ENCODE measurements at places on chromosomes 3 and 15. TPM values are rescaled to one million over a fixed set of nuclear protein-coding genes. Genes with fewer than 3 reads are reported as not detected.

DNA sequence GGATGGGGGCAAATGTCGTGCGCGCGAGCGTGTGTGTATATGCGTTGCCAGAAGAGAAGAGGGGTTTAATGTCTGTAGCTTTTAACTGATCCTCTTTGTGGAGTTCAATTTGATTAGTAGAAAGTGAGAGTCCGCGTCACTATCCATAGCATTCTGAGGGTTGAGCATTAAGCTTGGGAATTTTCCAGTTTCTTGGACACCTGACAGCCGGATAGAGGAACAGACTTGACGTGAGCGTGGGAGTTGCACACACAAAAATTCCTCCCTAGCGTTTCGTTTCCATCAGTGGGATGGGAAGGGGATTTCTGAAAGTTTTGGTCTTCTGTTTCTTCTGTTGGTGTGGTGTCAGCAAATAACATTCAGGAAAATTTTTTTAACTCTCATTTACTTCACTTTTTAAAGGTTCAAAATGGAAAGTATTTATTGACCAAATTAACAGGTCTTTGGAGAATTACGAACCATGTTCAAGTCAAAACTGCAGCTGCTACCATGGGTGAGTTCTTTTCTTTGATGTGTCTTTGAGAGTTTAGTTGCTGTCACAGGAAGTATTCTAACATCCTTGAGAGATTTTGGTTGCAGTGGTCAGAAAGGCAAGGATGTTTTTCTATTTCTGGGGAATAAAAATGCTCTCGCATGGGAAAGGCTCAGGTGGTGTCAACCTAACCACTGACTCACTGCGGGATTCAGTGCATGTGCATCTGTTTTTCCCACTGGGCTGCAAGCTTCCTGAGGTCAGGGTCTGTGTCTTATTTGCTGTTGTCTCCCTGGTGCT is 841 bp downstream of the POGLUT1 start:
- DNase-seq: peak; percentile 36

Gene TASOR
- 78.5 TPM for total RNA-seq

DNA sequence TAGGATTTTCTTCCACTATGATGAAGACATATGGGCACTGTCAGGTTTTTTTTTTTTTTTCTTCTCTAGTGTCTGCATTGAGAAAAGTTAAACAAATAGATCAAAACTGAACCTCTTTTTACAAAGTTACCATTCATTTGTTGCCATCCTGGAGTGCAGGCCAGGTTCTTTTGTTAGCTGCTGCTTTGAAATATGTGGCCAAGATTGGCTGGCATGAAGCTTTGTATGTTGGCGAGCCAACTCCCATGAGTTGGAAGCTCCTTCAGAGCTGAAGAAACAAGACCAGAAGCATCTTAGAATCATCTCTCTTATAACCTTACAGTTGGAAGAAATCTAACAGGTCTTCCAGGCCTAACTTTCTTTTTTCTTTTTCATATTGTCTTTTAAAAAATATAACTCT is 346.5 kb downstream of the THSD4 start:
- no peak for DNase-seq

DNA sequence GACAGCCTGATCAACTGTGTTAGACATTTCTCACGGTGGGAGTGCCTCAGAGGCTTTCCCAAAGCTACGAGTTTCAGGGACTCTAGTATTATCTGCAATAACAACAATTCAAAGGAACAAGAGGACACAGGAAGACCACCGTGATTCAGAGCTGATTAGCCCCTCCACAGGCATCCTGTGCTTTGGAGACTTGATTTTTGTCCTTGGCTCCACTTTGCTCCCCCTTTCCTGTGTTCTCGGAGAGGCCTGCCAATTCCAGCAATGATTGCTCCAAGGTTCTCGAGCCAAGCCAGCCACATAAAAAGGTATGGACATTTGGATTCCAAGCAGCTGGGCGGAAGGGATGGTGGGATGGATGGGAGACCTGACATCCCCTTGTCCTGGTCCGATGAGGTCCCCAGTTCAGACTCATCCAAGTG is 14.3 kb downstream of the EHD4 start:
- DNase-seq: no peak

Gene CRTC3
- 89.1 TPM for total RNA-seq

DNA sequence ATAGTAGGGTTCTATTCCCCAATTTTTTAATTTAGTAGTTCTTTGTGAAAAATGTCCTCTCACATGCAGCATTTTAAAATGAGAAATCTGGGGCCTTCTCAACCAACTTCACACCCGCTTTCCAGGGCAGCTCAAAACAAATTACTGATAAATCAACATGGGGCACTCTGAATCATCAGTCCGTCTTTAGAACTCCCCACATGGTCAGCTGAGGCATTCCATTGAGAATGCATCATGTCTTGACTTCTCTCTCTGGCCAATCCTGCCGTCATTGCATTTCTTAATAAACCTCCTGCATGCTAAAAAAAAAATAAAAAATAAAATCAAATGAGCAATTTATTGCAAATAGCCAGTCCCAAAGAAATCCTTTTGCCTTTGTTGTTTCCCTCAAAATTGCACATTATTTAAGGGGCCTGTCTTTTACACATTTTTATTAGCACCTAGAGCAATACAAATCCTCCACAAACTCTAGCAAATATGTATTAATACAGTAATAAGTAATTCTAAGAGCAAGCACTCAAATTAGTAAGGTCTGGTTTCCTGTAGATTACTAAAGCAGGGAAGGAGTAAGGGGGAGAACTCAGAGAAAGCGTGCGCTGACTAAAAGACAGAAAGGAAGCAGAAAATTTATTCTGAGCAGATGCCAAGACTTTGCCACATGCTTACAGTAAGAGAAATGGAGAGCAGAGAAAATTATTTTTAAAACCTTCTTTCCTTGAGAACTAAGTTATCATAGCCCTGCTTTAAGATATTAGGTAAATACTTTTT is 175.7 kb downstream of the TNIK start:
- DNase-seq: no peak

Gene CHDH
- total RNA-seq: 0.72 TPM

DNA sequence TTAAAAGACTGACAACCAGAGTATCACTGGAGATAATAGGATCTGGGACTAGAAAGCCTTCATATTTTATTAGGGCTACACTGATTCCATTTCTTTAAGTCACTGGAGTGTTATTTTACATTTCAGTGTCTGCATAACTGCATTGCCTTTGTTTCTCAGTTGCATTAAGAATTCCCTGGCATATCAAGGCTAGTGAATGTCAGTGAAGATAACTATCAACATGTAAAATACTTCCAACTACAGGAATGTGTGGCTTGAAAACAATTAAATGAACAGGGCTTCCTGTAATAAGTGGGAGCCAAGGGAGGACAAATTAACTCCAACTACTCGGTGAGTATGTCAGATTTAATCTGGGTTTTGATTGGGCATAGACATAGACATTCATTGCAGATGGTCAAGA is 628.5 kb downstream of the ROBO2 start:
- no peak for DNase-seq

GRCh38 chr3:71005702-71006321 is 577.7 kb downstream of the FOXP1 start:
- no peak for DNase-seq
